GM10248 (cell line): ENCODE measurements at places on chromosomes 11 and 22.

DNA sequence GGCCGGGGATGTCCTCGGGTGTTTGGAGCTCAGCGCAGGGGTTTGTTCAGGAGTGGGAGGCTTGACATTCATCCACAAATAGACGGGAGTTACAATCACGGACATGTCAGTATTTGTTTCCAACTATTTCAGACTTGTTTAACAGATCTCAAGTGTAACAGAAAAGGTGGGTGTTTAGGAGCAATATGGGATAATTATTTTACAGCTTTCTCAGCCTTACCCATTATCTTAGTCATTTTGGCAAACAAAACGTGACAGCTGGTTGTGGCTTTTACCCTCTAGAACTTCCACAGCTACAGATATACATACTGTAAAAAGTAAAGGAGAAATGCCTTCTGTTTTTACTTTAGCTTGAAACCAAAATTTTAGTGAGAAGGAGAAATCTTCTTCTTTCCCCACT is 178.7 kb upstream of the TMEM45B start:
- DNase-seq: no peak

GRCh38 chr22:39242595-39243438 is 2.0 kb downstream of the PDGFB start:
- DNase-seq: no peak

DNA sequence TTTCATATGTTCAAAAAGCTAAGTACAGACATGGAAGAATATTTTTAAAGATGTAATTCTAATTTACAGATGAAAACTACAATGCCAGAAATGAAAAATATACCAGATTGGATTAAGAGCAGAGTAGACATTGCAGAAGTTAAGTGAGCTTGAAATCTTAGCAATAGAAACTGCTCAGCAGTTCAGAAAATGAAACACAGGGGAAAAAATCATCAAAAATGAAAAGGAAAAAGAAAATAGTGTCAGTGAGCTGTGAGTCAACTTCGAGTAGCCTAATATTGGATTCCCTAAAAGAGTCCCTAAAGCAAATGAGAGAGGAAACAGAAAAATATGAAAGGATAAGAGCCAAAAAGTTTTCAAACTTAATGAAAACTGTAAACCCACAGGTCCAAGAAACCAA is 25.8 kb upstream of the IL10RA start:
- no peak for DNase-seq

DNA sequence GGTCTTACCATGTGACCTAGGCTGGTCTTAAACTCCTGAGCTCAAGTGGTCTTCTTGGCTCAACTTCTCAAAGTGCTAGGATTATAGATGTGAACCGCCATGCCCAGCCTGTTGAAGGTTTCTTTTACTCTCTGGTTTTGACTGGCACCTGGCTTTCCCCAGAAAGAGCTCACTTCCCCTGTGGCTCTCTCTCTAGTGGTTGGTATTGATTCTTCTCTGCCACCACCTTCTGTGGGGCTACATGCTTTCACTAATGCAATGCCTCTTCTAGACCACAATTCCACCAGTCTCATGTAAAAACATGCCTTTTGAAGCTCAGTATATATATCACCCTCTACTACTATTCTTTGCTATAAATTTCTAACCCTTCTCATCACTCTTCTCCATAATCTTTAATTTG is 67.2 kb downstream of the CCDC83 start:
- DNase-seq: no peak

DNA sequence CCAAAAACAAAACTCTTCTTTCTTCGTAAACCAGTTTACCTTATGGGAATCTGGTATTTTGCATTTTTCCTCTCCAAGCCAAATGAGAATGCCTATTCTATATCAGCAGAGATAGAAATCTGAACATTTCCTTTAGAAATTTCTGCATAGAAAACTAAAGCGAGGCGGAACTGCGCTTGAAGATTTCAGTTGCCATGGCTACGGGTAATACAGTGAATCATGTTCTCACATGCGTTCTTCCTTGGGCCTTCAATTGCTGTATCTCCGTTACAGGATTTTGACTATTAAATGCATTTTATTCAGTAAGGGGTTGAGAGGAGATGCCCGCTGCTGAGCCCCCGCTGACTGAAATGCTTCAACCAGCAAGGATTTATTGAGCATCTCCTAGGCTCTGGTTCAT is 108.2 kb upstream of the CRYBB3 start:
- DNase-seq: no peak

DNA sequence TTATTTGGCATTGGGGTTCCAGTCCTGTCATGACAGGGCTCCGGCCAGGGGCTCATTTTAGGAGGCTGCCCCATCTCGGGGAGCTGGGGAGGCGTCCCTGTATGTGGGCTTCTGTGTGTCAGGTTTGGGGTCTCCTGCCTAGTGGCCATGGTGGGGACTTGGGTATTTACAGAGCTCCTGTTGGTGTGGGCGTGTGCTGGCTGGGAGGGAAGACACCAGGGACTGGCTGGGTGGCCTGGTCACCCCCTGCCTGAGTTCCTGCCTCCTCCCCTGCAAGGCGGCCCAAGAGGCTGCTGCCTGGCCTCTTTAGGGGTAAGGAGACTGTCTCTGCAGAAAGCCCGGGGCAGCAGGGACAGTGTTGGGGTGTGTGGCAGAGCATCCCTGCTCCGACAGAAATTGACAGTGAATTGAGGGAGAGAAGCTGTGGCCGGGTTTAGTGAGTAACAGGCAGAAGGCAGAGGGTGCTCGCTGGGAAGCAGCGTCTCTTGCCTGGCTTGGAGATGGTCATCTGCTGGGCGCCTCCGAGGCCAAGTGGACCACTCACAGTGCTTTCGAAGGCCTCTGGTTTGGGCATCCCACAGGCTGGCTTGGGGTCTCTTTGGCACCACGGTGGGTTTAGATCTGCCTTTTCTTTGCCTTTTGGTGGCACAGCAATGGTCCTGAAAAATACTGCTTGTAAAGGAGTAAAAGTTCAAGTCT is 40.3 kb upstream of the GRAMD4 start:
- DNase-seq: no peak

GRCh38 chr11:4167292-4167691 is 72.7 kb downstream of the RRM1 start:
- DNase-seq: no peak

GRCh38 chr11:61609000-61609979 is 28.4 kb upstream of the SYT7 start:
- DNase-seq: no peak

- no peak for DNase-seq
These were observed 20.9 kb upstream of the DGCR8 start for GRCh38 chr22:20058989-20059770.

GRCh38 chr11:16853859-16854258 is 115.4 kb downstream of the C11orf58 start:
- DNase-seq: no peak

- peak; percentile 31 for DNase-seq
These were observed 7.9 kb downstream of the C2CD3 start for GRCh38 chr11:74162681-74163467.

DNA sequence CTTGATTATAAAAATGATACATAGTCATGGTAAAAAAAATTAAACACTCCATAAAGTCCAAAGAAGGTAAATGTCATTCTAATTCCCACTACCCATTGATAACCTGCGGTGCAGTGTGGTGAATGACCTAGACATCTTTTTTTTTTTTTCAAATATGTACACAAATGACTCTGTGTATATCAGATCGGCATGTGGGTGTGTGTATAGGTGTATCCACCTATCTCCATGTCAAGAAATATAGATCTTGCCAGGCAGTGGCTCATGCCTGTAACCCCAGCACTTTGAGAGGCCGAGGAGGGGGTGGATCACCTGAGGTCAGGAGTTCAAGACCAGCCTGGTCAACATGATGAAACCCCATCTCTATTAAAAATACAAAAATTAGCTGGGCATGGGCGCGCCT is 18.4 kb upstream of the CBX6 start:
- DNase-seq: no peak

GRCh38 chr11:32080361-32080980 is 10.4 kb upstream of the RCN1 start:
- no peak for DNase-seq

DNA sequence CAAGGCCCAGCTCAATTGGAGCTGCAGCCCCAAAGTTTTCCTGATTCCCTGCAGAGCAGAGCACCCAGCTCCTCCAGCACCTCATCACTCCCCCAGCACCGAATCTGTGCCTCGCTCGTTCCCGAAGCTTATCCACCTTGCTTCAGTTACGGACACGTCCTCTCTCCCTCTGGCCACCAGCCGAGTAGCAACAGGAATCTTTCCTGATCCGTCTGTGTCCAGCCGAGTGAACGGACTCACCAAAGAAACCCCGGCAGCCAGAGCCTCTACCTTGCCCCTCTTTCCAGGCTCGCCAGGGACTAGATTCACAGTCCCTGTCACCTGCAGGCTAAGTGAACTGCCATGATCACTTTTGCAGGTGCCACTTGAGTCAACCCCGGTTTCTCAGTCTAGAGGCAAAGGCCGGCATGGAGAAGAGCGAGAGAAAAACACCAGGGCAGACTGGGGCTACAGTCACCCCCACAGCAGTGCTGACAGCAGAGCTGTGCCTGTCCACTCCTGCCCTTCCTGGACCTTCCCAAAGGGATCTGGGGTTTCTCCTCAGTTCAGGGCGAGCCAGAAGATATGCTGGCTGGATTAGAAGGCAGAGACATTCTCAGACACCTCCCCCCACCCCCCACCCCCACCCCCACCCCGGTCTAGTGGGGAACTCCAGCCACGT is 32.3 kb downstream of the BID start:
- no peak for DNase-seq

- DNase-seq: no peak
These were observed 219.3 kb downstream of the BUD13 start for GRCh38 chr11:116553482-116553881.

DNA sequence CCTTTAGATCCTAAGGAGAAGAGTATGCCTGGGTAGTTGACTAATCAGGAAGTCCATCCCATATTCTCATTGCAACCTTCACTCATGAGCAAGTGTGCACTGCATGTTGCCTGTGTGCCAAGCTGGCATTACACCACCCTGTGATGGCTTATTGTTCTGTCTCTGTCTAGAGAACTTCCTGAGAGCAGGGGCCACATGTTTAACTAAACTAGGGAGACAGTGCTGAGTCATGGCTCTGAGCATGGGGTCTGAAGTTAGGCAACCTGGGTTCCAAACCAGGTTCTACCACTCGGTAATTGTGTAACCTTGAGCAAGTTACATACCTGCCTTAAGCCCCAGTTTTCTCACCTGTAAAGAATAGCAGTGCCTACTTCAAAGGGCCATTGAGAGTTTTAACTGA is 39.6 kb downstream of the CSNK2A3 start:
- no peak for DNase-seq

- DNase-seq: no peak
These were observed 56.9 kb downstream of the PARVA start for GRCh38 chr11:12434325-12434654.

DNA sequence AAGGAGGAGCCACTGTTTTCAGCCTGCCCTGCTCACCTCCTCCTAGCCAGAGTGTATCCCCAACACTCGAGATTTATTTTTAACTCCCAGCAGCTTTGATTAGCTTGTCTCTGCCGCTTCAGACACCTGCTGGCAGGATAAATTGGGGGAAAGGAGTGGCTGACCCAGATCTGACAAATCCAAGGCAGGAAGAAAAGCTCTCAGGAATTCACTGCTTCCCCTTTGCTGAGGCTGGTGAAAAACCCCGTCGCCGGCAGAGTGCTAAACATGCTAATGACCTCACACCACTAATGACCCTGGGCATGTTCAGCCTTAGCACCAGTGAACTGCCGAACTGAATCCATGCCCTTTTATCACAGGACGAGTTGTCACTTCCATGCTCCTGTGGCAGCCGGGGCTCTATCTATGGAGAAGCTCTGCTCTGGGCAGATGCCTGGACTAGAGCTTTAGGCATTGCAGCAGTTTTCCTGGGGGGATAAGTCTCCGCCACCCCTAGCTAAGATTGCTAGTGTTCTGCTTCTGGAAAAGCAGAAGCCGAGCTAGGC is 52.2 kb downstream of the FEZ1 start:
- no peak for DNase-seq

DNA sequence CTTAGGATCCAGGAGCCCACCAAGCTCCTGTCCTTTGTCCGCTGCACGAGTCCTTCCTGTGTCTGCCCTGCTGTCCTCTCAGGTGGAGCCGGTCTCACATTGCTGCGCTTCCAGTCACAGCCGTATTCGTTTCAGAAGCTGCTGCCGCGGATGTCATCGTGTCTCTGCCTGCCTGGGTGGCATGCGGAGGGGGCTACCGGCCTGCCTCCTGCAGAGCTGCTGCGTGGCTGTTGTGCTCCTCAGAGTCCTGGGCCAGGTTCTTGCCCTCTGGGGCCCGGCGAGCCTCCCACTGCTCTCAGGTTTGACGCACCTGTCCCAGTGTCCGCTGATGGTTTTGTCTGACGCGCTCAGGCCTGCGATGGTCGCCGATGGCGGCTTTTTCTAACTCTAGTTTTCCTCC is 254.2 kb downstream of the TBC1D22A start:
- no peak for DNase-seq

DNA sequence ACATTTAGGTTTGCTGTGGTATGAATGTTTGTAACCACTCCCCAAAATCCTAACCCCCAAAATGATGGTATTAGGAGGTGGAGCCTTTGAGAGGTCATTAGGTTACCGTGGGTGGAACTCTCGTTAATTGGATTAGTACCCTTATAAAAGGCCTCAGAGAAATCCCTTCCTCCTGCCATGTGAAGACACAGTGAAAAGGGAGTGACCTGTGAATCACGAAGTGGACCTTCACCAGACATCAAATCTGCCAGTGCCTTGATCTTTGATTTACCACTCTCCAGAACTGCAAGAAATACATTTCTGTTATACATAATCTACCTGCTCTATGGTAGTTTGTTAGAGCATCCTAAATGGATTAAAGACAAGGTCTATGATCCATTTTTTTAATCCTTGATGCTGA is 12.6 kb upstream of the PICALM start:
- no peak for DNase-seq

GRCh38 chr11:132123449-132123848 is 753.0 kb downstream of the NTM start:
- DNase-seq: no peak

- no peak for DNase-seq
These were observed 6.8 kb downstream of the CABP7 start for GRCh38 chr22:29726512-29727130.

- DNase-seq: no peak
These were observed 351.1 kb downstream of the CADM1 start for GRCh38 chr11:115153135-115153534.

GRCh38 chr22:30261134-30261533 is 5.5 kb downstream of the OSM start:
- DNase-seq: no peak

DNA sequence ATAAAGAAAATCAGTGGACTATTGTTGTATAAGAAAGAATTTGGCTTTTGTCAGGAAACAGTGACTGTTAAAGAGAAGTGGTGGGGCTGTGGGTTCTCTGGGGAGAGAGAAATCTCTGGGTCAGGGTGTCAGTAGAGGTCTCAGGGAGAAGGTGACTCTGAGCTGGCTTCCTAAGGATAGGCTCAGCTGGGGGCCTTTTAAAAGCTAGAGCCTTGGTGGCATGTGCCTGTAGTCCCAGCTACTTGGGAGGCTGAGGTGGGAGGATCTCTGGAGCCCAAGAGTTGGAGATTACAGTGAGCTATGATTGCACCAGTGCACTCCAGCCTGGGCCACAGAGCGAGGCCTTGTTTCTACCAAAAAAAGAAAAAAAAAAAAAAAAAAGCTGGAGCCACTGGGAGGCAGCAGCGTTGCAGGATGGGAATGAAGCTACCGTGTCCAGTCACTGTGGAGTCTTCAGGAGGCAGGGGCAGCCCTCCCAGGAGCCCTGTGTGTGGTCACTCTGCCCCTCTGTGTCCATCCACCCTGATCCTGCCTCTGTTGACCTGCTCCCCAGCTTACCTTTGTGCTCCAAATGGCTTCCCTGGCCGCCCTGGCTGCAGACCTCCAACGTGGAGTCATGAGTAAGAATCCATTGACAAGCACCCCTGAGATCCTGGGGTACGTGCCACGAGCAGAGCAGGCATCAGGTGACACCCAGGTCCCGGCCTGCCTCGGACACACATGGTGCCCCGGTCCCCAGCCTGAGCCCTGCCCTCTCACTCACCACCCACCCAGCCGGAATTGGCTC is 5.4 kb upstream of the MIF start:
- DNase-seq: no peak
